ENCODE measurements at places on chromosomes 16 and 17.

GRCh38 chr16:75236232-75236631, 15.2 kb downstream of the BCAR1 start:
- no peak for DNase-seq

GRCh38 chr16:2388875-2389433, 40.3 kb upstream of the CCNF start:
- DNase-seq = no peak

DNA sequence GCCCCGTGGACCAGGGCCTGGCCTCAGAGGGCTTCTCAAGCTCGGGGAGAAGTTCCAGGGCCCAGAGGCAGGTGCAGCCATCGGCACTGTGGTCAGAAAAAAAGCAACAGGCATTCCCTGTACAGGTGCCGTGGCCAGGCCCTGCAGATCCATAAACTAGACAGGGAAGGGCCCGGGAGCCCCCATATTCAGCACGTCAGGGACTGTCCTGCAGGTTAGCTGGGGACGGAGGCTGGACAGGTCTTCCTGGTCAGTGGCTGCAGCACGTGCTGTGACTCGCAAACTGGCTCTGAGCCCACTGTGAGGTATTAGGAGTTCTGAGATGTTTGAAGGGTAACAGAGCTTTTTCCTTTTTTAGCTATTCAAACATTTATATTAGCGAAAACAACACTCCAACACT, 15.0 kb upstream of the C16orf95 start:
- DNase-seq = no peak

DNA sequence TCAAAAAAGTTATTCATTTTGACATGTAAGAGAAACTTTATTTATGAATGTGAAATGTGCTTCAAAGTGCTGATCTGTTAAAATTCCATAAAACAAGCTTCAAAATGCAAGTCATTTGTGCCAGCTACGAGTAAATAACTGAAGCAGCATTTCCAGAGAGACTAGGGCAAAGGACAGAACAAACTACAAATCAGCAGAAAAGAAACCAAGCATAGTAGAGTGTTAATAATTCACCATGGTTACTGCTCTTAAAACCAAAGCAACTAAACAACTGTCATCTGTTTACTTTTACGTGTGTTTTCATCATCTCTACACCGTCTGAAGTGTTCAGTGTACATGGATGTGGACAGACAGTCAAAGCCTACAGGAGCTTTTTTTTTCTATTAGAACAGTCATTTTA, 1.6 kb upstream of the ASPA start:
- DNase-seq = no peak

DNA sequence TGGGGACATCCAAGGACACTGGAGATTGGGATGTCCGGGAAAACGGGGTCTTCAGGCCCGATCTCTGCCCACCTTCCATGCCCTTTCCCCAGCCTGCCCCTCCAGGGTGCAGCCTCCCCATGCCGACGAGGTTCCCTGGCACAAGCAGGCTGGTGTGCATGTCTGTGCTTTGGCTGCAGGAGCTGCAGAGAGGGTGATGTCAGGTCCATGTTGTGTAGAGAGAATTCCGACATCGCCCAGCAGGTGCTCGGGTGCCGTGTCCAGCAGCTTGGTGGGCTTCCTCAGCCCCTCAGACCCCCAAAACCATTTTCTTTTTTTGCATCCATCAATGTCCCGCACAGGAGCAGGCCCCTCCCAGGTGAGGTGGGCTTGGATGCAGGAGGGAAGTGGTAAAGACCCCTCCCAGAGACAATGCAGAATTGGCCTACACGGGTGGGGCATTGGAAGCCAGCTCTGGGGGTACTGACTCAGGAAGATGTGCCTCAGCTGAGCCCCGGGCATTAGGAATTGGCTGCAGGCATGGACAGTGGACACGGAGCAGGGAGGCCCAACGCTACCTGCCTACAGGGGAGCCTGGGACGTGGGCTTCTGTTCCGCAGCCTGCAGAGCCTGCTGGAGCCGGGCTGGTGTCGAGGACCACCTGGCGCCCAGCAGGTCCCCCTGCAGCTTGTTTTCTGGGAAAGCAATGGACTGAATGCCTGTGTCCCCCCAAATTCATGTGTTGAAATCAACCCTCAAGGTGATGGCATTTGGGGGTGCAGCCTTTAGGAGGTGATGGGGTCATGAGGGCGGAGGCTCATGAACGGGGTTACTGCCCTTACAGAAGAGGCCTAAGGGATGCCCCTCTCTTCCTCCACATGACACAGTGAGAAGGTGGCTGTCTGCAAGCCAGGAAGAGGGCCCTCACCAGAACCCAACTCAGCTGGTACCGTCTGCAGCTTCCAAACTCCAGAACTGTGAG, 97.5 kb downstream of the METRNL start:
- DNase-seq = no peak

GRCh38 chr17:73653810-73654209, 9.6 kb upstream of the SDK2 start:
- no peak for DNase-seq

DNA sequence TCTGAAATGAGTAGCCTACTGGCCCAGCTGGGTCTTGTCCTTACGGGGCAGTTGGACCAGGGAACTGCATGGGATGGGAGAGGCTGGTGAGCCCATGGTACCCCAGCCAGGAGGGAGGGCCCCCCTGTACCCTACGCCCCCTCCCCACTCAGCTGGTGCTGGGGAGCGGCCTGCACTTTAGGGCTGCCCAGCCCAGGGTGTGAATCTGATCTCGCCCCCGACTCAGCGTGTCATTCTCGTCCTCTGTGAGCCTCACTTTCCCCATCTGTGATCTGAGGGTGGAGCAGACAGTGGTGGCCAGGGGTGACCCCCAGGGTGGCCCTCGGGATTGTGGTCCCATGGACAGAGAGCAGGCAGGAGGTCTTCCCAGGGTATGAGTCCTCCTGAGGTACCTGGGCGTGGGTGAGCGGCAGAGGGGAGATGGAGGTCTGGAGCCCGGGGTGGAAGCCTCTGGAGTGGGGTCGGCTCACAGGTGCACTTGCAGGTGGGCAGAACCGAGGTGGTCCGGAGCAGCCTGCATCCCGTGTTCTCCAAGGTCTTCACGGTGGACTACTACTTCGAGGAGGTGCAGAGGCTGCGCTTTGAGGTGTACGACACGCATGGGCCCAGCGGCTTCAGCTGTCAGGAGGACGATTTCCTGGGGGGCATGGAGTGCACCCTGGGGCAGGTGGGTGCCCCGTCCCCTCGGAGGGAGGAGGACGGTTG, 1.6 kb downstream of the CPNE7 start:
- DNase-seq = no peak

GRCh38 chr17:34364751-34365150, 1.7 kb upstream of the CCL1 start:
- no peak for DNase-seq

DNA sequence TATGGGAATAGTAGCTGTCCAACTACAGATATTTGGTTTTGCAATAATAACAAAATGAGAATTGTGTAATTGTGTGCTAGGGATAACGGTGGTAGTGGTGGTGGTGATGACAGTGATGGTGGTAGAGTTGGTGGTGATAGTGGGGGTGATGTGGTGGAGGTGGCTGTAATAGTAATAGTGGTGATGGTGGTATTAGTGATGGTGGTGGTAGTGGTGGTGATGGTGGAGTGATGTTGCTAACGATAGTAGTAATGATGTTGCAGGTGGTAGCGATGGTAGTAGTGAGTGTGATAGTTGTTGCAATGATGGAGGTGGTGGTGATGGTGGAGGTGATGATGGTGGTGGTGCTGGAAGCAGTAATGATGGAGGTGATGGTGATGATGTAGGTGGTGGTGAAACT, 94.4 kb downstream of the HS3ST3B1 start:
- no peak for DNase-seq

DNA sequence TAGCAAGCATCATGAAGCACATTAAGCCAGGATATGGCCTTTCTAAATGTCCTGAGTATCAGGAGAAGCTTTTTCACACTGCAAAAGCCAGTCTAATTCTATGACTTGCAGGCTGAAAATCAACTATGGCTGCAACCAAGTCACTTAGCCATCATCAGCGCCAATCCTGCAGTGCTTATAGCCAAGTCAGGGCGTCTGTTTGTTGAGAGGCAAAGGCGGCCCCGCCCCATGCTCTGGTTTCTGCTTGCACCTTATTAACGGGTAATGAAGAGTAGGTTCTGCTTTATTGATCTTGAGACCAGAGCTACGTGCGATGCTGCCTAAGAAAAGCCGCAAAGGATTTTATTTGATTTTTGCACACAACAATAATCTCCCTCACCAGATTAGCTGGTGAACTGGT, 88.4 kb downstream of the CDH13 start:
- DNase-seq = no peak

GRCh38 chr17:51857052-51857597, 301.4 kb downstream of the CA10 start:
- no peak for DNase-seq

- no peak for DNase-seq
Measured at GRCh38 chr17:61235827-61236197, 163.8 kb upstream of the TBX2 start.

All from caudate nucleus (tissue), 63 donors.